ENCODE measurements at places on chromosomes 11 and 22. TPM values are rescaled to one million over a fixed set of nuclear protein-coding genes. Genes with fewer than 3 reads are reported as not detected.

YDJC gene
- total RNA-seq: 34.3 TPM

OR4C3 gene
- total RNA-seq: not detected

SEZ6L gene
- 2.2 TPM for total RNA-seq

BTG4 gene
- total RNA-seq: 0.55 TPM

MS4A18 gene
- not detected for total RNA-seq

PARVB gene
- total RNA-seq: 22.0 TPM

DNA sequence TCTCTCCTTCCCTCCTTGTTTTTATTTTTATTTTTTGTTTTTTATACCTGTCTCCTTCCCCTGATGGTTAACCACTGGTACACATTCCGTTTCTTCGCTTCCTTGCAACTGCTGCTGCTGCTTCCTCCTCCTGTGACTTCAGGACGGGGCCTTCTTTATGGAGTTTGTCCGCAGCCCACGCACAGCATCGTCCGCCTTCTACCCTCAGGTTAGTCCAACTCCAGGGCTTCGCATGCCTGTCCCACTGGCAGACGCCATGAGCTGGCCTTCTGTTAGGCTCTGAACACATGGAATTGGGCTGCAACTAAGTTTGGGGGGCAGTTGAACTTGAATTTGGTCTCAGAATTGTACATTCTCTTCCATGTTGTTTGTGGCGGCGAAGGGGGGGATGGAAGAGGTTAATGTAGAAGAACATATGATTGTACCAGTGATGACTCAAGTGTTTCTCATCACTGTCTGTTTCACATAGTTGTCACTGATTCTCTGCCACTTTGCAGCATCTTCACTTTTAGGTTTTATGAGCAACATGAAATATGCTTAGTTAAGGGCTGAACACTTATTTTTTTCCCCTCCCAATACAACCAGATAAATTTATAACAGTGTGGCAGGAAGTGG lies 83.0 kb upstream of the YWHAH start:
- no peak for DNase-seq

GRCh38 chr11:1422481-1422880 lies 32.7 kb downstream of the BRSK2 start:
- DNase-seq: no peak

DNA sequence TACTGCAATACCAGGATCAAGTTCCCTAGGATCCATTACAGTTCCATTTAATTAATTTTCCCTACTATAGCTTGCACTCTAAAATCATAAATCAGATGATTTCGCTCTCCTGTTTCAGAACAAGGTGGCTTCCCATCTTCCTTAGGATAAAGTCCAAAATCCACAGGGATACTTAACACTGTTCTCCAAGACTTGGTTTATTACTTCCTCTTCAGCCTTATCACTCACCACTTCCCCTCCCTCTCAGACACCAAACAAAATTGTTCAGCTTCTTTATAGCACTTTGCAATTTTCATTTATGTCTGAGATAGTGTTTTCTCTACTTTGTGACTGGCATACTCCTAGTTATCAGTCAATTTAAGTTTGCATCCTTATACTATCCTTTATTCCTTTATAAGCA lies 124.6 kb downstream of the GRIA4 start:
- no peak for DNase-seq

- peak; percentile 70 for DNase-seq
Observed at GRCh38 chr11:122138744-122139594, 23.0 kb upstream of the BLID start.

DNA sequence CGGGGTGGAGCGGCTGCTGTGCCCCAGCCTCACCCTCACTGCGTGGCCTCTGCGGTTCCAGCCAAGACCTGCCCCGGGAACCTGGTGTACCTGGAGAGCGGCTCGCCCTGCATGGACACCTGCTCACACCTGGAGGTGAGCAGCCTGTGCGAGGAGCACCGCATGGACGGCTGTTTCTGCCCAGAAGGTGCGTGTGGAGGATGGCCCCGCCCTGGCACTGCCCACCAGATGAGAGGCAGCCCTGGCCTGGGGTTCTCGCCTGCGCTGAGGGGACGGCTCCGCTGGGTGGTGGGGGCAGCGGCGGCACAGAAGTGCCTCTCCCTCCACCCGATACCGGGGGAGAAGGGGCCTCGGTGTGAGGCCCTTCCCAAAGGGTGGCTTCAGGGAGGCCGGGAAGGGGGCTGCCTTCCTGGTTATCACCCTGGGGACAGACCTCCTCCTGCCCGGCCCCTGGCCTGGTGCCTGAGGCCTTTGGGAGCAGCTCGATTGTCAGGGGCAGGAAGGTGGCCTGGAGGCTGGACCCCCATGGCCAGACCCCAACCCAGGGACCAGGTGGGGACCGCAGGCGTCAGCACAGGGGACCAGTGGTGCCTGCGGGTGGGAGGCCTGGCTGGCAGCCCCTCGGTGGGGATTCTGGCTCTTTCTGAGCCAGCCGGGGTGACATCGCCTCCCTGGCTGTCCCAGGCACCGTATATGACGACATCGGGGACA lies 7.1 kb downstream of the MUC2 start:
- DNase-seq: no peak

DNA sequence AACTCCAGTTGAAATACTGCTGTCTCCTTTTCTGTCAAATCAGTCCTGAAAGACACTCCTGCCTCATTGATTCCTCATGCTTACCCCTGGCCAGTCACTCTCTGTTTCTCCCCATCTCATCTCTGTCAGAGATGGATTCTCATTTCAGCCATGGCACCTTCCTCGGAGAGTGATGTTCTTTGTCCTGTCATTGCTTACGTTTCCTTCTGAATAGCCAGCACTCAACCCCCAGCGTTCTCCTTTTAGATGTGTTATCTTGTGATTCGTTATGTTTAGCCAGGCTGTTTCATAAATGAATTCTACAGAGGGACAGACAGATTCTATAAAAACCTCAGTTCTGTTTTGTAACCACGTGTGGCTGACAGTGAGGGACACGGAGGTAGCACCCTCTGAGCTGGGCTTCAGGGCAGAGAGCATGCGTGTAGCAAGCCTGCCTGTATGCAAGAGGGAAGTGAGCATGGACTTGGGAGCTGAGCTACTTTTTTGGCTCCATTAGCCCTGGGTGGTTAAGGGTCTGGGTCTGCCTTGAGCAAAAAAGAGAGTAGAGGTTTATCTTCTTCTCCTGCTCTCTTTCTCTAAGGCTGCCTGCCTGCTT lies 354.6 kb downstream of the DDX10 start:
- DNase-seq: no peak

DNA sequence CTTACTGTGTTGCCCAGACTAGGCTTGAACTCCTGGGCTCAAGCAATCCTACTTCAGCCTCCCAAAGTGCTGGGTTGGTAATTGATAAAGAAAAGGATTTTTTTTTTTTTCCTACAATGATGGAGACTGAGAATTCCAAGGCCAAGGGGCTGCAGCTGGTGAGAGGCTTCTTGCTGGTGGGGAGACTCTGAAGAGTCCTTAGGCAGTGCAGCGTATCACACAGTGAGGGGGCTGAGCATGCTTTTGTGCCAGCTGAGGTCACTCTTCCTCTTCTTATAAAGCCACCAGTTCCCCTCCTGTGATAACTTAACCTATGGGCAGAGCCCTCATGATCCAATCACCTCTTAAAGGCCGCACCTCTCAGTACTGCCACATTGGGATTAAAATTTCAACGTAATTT lies 28.2 kb upstream of the CCDC81 start:
- no peak for DNase-seq

DNA sequence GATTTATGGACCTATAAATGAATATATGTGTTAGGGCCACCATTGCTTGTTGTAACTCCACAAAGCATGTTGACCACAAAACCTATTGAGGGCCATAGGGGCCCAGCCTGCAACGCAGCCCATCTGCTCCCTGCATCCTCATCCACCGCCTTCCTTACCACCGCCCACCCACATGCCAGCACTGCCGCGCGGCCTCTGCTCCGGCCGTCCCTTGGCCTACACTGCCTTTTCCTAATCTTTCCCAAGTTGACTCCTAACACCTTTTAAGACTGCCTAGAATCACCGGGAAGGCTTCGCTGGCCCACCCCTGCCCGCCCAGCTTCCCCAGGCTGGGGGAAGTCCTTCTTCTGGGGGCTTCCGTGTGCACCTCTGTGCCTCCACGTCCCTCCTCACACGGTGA lies 55.0 kb downstream of the SNX19 start:
- DNase-seq: no peak

DNA sequence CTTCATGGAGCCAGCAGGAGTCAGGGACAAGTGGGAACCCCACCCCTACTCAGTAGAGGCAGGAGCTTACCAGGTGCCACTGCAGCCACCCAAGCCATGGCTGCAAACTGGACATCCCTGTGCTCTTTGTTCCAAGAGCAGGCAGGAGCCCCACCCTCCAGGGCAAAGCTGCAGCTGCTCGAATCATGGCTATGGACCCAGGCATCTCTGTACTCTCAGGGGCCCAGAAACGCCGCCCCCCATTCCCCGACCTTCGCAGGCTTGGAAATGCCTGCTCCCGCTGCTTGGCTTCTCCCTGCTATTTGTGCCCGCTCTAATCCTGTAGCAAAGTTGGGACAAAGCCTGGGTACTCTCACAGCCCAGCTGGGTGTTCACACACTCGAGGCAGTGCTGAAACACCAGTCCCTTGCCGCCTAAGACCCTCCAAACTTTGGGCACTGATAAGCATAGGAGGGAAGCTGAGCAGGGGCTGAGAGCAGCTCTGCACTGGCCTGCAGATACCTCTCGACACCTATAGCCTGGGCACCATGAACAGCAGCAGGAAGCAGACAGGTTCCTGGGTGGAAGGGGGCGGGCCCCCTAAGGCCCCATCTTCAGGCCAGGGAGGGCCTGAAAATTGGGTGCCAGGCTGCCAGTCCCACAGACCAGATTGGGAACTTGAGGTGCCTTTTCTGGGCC lies 402.4 kb downstream of the LRRC4C start:
- no peak for DNase-seq

GRCh38 chr22:28473258-28473657 lies 206.4 kb downstream of the TTC28 start:
- DNase-seq: no peak

GRCh38 chr11:14904745-14905103 lies 12.7 kb upstream of the CYP2R1 start:
- DNase-seq: peak; percentile 26

DNA sequence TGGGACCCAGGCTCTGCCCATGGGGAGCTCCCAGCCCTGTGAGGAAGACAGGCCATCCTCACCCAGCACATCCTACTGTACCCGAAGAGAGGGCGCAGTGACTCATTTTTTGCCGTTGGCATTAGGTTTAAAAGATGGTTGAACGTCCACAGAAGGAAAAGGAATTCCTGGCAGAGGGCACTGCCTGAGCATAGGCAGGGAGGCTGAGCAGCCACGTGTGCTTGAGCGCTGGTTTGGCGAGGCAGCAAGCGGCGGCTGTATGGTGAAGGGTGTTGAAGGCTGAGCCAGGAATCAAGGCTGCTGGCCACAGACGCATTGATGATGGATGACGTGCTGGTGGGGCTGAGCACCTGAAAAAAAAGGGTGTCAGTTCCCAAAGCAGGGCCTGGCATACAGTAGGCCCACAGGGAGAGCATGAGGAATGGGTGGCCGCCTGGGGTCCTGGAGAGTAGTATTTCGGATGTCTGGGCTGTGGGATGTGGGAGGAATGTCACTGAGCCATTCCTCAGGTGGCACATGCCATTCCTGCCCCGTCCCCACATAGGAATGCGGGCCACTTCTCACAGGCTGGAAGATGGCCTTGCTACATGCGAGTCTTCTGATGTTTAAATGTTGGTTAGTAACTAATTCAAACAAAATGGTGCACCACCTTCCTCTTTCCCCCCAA lies 112.5 kb downstream of the KIAA1671 start:
- no peak for DNase-seq

- DNase-seq: no peak
Observed at GRCh38 chr11:103867481-103867880, 169.0 kb upstream of the DDI1 start.

DNA sequence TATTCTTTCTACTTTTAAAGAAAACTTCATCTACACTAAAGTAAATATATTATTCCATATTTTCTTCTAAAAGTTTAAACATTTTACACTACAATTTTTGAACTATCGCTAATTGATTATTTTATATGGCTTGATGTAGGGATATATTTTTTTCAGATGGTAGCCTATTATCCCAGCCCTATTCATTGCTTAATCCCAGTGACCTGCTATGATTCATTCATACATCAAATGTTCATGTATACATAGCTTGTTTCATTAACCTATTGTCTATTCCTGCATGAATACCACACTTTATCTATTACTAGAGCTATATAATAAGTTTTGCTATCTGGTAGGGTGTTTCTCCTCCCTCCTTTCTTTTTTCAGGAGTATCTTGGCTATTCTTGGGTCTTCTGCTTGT lies 5.0 kb upstream of the ROBO4 start:
- DNase-seq: no peak

- no peak for DNase-seq
Observed at GRCh38 chr11:2114430-2115241, 24.6 kb downstream of the IGF2 start.

DNA sequence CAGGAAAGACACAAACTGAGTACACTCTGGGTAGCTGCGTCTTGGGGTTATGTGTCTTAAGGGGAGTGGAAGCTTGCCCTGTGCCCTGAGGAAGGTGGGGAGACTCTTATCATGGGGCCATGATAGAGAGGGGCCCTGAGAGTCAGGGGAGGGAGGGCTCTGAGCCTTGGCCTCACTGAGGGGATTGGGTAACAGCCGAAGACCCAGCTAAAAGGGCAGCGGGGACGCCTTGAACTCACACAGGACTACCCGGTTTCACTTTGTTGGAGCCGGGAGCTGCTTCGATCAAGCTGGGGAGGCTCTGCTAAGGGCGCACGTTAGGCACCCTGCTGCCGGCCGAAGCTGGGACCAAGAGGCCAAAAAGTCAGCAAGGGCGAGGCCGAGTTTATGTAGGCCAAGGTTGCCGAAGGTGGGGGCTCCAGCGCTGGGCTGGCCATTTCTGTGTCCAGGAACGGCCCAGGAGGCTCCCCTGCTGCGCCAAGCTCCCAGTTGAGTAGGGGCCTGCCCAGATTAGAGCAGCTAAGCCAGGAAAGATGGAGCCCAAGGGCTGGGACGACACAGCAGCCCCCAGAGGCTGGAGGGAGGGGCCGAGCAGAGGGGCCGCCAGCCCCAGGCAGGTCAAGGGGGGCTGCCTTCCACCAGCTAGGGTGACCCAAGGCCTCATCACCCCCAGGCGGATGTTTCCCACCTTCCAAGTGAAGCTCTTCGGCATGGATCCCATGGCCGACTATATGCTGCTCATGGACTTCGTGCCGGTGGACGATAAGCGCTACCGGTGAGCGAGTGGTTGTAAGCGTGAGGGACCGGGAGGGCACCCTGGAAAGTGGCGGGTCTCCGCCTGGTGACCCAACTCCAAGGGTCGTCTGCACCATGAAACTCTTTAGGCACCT lies 2.2 kb downstream of the TBX1 start:
- DNase-seq: no peak

DNA sequence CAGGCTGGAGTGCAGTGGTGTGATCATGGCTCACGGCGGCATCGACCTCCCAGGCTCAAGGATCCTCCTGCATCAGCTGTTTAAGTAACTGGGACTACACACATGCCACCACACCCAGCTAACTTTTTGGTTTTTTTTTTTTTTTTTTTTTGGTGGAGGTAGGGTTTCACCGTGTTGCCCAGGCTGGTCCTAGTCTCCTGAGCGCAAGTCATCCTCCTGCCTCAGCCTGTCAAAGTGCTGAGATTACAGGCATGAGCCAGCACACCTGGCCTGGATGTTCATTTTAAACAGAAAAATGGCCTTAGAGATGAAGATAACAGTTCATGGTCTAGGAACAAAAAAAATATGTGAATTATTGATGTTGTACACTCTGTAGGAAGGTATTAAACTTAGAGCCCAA lies 13.6 kb upstream of the SLC25A18 start:
- DNase-seq: no peak

Measured in astrocyte (in vitro differentiated cells and primary cell).